Fibroblast of the aortic adventitia (primary cell): ENCODE measurements at places on chromosomes 5 and 9.

DNA sequence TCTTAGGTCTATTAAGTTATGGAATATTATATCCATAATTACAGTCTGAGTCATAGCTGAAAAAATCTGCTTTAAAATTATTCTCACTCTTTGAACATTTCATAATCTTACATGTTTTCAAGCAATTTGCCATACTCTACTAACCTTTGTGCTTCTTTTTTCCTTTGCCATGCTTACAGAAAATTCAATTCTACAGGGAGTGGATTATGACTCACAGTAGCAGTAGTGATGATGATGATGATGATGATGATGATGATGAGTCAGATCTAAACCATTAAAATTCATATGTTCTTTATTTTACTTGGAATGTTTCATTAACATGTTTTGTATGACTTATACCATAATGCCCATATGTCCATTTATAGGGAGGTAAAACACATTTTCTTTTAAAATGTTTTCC lies 207.1 kb downstream of the VPS13A start:
- peak; percentile 42 for DNase-seq

GRCh38 chr5:139828207-139828895 lies 32.7 kb downstream of the PSD2 start:
- DNase-seq, result no peak

GRCh38 chr5:114223866-114224265 lies 138.0 kb upstream of the KCNN2 start:
- no peak for DNase-seq

DNA sequence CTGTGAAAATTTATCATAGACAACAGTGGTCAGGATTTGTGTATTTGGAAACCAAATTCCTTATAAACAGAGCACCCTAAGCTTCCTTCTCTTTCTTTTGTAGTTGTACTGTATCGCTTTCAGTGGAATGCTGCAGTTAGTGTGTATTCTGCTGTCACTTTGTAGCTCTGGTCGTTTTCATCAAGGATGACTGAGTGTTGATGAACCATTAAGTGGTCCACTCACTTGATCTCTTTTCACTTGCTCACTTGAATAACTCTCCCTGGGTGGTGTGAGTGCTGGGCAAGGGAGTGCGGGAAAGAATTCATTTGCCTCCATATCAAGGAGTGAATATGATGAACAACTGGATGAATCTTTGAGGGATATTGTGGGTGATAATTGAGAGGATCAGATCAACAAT lies 1225.7 kb upstream of the WWC1 start:
- no peak for DNase-seq

DNA sequence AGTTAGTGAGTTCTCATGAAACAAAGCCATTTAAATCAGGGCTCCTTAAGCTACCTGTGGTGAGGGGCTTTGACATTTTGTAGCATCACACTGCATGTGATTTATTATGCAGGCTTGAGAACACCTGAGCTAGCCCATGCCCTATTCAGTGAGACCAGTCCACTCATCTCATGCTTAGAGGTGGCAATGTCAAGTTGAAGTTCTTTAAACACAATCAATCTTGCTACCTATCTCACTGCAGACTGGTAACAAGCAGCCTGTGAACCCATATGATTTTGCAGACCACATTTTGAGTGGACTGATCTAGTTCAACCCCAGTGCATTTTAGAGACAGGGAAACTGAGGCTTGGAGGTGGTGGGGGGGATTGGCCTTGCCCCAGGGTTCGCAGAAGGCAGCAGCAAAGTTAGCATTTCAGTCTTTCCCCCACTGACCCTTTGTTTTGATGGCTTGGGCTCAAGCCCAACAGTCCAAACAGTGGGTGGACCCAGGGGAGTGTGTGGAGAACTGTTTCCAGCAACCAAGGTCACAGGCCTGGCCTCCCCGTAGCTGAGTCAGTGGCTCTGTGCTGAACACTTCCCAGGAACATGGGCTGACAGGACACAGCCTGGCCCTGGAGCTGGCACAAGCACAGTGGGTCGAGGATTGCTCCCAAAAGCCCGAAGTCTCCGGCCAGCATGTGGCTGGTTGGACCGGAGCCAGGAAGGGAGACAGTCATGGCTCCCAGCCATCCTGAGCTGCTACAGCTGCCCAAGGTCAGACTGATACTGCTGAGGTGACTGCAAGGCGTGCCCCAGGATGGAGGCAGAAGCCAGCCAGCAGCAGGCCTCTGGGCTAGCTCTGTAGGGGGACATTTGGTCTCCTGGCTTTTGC lies 95.3 kb downstream of the RGS3 start:
- DNase-seq, result peak; percentile 91

DNA sequence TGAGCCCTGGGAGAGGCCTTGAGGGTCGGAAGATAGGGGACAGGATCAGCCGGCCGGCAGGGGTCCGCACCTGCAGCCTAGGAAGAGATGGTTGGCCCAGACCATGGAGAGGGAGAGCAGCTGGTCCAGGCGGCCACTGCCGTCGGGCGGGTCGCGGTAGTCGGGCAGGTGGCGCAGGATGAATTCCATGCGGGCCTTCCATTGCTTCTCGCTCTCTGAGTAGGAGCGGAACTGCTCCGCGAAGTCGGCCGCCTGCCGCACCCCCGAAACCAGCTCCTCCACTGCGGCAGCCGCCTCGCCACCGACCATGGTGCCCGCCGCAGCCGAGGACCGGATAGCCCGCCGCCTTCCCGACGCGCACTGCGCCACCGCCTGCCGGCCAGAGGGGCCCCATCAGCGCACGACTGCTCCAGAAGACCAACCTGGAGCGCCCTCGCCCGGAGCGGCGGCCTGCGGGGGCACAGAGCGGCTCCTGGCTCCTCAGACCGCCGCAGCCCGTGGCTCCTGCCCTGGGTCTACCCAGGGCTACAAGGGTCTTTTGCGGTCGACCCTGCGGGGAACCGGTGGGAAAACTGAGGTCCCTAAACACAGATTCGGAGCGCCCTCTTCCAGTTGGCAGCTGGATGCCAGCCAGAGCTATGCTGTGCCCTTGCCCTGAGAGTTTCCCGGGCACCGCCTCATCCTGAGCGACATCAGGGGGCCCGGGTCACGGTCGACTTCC lies at the start of gene CDKN2AIPNL:
TSS of gene CDKN2AIPNL (minus strand) at position 336 of the 721 bp plus-strand sequence. CDS start at position 309, 27 bp downstream.
- DNase-seq, result peak; percentile 83

DNA sequence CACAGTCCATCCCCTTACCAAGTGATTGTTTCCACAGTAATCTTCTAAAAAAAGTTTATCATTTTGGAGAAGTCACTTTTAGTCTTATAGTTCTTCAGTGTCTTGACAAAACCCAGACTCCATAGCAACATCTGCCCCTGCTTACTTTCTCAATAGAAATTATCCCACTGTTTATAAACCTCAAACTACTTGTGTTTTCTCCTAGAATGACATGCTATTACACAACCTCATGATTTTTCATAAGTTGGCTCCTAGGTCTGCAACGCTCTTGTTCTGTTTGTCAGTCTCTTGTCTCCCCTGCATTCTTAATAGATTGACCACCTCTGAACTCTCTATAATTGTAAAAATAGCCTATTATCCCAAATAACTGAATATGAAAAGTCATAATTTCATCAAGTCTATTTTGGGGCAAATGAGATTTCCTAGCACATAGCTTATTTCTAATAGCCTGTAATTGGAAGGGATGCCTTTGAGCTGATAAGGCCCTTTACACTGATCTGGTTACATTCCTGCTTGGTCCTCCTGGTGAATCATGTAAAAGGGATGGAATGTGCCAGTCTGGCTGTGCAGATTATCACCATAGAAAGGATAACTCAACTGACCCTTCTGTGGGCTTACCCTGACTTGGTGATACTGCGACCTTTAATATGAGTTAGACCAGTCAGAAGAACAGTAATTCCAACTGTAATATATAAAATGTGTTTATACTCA lies 69.6 kb downstream of the CHSY3 start:
- peak; percentile 29 for DNase-seq

GRCh38 chr5:14148890-14149671 lies 5.9 kb downstream of the TRIO start:
- no peak for DNase-seq

GRCh38 chr9:98215821-98216220 lies 23.4 kb upstream of the CORO2A start:
- peak; percentile 12 for DNase-seq

GRCh38 chr5:123014689-123015088 lies 21.8 kb downstream of the PPIC start:
- no peak for DNase-seq

DNA sequence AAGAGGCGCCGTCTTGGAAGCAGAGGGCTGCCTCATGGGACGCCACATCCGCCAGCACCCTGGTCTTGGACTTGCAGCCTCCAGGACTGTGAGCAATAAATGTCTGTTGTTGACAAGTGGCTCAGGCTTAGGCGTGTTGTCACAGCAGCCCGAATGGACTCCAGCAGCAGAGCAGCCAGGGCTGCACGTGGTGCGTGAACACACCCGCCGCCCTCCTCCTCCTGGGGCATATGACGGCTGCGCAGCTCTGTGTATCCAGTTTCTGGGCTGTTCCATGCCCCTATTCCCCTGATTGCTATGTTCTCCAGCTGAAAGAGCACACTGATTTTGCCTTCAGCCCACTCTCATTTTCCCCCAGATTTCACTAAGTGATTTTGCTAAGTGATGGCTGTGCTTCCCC lies 36.0 kb upstream of the CLPTM1L start:
- no peak for DNase-seq

- DNase-seq, result no peak
These were observed 208.0 kb downstream of the PAPPA start for GRCh38 chr9:116361547-116361946.

GRCh38 chr9:72925126-72925789 lies 27.6 kb downstream of the ALDH1A1 start:
- DNase-seq, result peak; percentile 41

GRCh38 chr5:34467436-34467835 lies 188.7 kb upstream of the RAI14 start:
- DNase-seq, result no peak

GRCh38 chr5:75640395-75640794 lies 29.1 kb downstream of the ANKDD1B start:
- peak; percentile 96 for DNase-seq

GRCh38 chr9:91930475-91930874 lies 19.6 kb downstream of the ROR2 start:
- no peak for DNase-seq

DNA sequence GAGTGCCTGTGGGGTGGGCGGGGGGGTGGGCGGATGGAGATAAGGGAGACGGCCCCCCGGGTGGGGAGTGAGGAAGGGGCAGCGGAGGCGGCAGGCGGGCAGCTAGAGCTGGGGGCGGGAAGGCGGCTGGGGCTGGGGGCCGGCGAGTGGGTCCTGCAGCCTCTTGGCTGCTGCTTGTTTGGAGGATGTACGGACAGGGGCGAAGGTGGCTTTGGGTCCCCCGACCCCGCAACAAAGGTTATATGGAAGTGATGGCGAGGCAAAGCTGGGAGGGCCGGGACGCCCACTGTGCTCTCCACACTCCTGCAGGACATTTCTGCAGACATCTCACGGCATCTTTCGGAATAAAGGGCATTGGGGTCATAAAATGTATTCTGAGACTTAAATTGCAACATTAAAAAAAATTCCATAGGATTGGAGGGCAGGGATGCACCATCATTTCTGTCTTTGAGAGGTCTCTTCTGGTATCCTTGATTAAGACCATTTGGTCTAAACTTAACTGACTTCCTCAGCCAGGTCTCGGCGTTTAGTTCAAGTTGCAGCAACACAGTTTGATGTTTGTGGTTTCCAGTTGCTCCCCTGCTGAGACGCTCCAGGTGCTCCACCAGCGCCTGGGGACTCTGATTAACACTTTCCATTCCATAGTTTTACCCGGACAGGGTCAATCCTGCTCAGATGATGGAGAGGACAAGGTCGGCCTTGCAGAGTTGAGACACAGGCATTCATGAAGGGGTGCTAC lies 101.6 kb upstream of the SSBP2 start:
- DNase-seq, result peak; percentile 43

DNA sequence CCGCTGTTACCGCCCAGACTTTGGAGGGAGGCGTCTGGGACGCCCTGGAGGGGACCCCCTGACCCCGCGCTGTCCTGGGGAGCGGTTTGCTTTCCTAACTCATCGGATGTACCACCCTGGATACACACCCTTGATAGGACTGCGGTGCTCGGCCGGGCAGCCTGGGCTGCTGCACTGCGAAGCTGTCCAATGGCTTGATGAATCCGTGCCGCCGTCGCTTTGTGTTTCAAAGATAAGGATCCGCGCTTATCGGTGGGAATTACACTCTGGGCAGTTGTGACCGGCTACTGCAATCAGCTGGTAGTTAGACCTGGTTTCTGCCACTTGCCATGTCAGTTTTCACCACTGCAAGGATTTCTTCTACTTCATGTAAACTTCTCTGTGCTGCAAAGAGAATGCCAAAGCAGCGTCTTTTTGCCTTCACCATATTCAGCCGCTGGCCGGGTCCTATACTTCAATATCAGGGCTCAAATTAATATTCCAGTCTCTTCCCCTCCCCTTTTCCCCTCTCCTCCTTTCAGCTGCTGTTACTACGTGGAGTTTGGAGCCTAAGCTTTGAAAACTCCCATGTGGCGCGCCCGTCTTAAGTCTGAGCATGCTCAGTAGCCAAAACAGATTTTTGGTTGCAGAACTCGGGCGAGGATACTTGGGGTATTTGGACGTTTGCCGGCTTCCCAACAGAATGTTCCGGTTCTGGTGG lies 727 bp downstream of the SMAD5 start:
- DNase-seq, result peak; percentile 78

- no peak for DNase-seq
These were observed 49.8 kb downstream of the FGF1 start for GRCh38 chr5:142636093-142636492.

- no peak for DNase-seq
These were observed 347.7 kb downstream of the CHSY3 start for GRCh38 chr5:130251931-130252330.

GRCh38 chr9:18422296-18423036 lies 51.5 kb upstream of the ADAMTSL1 start:
- DNase-seq, result no peak

- no peak for DNase-seq
These were observed 57.8 kb upstream of the LHFPL2 start for GRCh38 chr5:78706381-78706780.

GRCh38 chr5:176636426-176636825 lies 6.0 kb downstream of the EIF4E1B start:
- peak; percentile 31 for DNase-seq

DNA sequence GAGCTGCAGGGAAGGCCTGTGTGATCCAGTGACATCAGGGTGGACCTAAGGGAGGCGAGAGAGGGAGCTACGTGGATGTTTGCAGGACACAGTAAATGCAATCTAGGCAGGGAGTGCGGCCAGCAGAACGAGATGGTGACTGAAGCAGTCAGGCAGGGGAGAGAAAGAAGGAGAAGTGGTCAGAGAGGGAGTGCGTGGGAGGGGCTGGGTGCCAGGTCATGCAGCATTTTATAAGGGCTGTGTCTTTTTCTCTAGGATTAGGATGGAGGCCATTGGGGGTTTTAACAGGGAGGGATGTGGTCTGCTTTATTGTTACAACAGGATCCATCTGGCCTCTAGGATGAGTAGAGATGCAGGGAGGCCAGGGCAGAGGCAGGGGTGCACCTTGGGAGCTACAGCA lies 80.4 kb downstream of the DCP2 start:
- DNase-seq, result no peak

DNA sequence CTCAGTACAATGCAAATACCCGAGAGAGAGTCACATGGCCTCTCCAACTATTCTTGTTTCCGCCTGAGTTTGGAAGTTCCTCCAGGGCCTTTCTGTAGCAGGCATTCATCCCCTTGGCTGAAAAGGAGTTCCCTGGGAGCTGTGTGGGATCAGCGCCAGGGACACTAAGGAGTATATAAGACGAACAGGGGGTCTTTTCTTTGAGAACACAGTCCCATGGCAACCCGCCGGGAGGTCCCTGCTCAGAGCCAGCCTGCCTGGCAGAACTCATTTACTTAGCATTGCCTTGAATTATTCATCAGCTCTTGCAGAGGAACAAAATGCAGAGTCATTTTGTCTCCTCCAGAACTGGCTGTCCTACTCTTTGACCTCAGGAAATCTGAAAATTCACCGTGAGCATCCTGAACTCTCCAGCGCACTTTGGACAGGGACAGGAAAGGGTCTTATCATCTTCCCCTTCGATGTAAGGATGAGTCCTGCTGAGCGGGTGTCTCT lies 120.4 kb upstream of the OSMR start:
- DNase-seq, result no peak
